ENCODE measurements at places on chromosomes 7 and 10.

DNA sequence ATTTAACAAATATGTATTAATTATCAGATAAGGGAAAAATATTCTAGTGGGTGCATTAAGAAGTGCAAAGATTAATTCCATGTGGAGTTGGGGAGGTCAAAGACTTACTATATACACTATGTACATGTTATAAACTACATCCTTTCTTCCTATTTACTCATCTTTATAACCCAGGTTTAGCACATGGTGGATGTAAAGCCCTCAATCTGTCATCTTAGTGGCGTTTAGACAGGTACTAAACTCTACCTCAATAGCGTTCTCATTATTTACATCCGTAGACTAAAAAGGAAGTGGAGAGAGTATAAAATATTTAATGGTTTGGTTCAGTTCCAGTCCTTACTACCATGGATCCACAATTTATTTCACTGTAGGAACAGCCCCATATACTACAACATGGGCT is 14.8 kb upstream of the CELF2 start:
- DNase-seq: no peak
- no peaks in the 10 kb centered on the region for H3K4me1 ChIP-seq
- H3K4me3 ChIP-seq: no peak overlapping the region
- H3K27ac ChIP-seq: no peak overlapping the region
- H3K27me3 ChIP-seq: peaks cover 73% of the 10 kb centered on the region
- no peaks in the 10 kb centered on the region for H3K36me3 ChIP-seq

DNA sequence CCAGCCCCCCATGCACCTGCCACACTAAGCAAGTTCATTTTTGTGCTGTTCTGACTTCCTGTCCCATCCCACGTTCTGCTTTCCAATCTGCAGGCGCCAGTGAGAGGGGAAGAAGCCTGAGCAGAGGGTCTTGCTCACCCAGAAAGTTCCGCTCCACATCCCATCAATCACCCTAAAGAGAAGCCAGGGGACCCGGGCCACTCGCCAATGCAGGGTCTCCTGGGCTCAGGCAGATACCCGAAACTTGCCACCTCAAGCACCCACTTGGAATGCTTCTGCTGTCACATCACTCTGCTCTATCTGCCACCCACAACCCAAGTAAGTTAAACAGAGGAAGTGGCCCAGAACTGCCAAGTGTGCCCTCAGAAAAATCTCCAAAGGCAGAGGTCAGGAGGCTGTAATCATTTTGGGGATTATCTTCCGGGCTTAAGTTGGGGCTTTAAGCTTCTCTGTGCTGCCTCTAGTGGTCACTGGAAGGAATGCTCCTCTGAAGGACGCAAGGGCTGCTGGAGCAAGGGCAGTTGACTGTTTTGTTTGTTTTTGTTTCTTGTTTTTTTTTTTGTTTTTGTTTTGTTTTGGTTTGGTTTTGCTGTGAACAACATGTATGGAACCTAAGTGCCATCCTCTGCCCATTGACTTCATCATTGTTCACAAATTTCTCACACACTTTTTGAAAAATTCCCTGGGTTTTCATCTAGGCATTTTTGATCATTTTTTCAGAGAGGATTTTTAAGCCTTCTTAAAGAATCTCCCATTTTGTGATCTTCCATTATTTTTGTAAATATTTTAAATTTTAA is 25.5 kb downstream of the PRR15 start:
- H3K4me3 ChIP-seq: no peak overlapping the region
- no peak overlapping the region for H3K27ac ChIP-seq
- H3K4me1 ChIP-seq: peaks cover 5% of the 10 kb centered on the region
- no peaks in the 10 kb centered on the region for H3K36me3 ChIP-seq
- peaks cover 4% of the 10 kb centered on the region for H3K27me3 ChIP-seq
- DNase-seq: no peak

DNA sequence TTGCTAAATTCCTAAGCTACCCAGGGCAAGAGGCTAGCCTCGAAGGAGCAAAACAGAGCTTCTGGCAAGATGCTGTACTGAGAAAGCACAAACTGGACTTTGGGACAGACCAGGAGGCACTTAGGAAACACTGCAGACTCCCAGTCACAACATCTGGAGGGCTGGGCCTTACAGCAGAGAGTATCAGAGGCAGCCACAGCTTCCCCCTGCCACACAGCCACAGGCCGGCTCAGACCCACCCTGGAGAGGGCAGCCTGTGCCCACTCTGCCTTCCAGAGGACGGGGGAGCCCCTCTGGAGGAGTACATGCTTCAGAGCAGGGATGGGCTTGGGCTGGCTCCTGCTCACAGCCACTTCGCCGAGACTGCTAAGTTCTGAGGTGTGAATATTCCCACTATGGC is 17.4 kb downstream of the ESYT2 start:
- no peak for DNase-seq
- peaks cover 6% of the 10 kb centered on the region for H3K36me3 ChIP-seq
- H3K4me1 ChIP-seq: peaks cover 73% of the 10 kb centered on the region
- no peaks in the 10 kb centered on the region for H3K27me3 ChIP-seq

DNA sequence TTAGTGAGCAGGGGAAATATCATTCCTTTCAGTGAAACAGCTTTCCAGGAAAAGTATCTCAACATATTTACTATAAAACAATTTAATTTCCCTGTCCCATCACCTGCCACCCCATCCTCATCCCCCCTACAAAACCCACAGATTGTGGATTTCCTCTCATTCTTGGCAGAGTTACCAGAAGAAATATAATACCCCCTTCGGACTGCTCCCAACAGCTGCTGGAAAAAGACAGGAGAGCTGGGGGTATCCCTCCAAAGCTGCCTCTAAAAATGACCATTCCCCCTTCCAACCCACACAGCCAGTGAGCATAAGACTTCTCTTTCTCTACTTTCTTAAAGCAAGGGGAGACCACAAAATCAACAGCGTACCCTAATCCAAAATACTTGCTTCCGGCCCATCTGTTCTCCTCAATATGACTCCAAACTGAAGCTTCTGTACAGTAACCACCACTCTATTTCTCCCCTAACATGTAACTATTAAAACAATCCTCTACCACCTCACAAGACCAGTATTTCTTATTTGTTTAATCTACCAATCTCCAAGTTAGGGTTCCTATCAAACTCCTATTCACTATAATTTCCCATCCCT is 7.8 kb downstream of the FBXW4 start:
- H3K36me3 ChIP-seq: peaks cover 8% of the 10 kb centered on the region
- peaks cover 48% of the 10 kb centered on the region for H3K4me1 ChIP-seq
- H3K4me3 ChIP-seq: no peak overlapping the region

Data from T-helper 17 cell (primary cell).